ENCODE measurements at places on chromosomes 6 and 20. TPM values are rescaled to one million over a fixed set of nuclear protein-coding genes. Genes with fewer than 3 reads are reported as not detected.

LINC00237 gene
- total RNA-seq, result 0.82 TPM

KCNQ5 gene
- 12.6 TPM for total RNA-seq

UBD gene
- not detected for total RNA-seq

DNA sequence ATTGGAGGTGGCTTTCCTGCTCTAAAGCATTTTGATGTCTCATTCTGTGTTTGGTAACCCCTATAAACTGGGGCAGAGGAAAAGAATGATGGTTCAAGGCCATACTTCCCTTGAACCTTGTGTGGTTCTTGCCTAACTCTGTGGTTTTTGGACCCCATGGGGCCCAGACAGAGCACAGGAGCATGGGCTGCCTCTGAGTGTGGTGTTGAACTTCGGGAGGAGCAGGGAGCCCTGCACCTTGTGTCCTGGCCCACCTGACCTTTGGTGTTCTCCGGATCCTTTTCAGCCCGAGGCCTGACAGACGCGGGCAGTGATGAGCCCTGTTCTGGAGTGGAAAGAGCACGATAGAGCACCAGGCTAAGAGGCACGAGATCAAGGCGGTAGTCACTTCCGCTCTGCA lies 18.8 kb downstream of the TMEM74B start:
- DNase-seq, result no peak

DNA sequence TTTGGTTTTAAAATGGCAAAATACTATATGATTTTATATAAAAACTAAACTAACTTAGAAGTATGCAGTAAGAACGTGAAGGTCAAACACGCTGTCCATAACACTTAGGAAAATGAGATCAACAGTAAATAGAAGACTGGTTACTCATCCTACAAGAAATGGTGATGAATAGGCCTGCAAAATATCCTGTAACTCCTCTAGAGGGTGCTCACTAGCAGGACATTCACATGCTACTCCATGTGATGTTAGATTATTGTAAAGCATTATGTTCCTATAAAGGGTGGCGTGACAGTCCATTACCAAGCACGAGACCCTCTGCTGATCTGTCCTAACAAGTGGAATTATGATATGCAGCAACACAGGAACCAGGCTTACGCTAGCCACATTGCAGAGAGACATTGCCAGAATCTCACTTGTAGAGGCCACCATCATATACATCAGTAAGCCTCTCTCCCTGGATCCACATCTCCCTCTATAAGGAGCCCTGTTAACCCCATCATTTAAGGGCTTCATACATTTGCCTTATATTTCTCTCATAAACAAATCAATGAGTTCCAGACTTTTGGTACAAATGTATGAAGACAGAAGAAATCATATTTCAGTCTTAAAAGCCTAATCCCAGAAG lies 18.0 kb upstream of the DEFB129 start:
- peak; percentile 9 for DNase-seq

GRCh38 chr6:72820153-72820552 lies 198.3 kb downstream of the KCNQ5 start:
- no peak for DNase-seq

DNA sequence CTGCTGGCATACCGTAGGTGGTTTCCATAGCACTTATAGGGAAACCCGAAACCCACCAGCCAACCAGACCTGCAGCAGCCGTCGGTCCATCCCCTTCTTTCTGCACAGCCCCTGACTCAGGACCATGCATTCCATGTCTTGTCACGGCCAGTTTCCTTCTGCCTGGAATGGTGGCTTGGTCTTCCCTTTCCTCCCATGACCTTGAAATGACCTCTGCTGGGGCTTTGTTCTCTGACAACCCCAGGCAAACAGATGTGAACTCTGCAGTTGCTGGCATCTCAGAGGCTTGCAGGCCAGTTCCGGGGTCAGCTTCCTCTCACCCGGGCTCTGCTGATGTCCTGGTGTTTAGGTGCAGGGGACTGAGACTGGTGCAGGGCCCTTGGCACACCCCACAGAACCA lies 250.8 kb downstream of the SMOC2 start:
- no peak for DNase-seq

- DNase-seq, result no peak
These were observed 85.7 kb upstream of the CST7 start for GRCh38 chr20:24863356-24863755.

DNA sequence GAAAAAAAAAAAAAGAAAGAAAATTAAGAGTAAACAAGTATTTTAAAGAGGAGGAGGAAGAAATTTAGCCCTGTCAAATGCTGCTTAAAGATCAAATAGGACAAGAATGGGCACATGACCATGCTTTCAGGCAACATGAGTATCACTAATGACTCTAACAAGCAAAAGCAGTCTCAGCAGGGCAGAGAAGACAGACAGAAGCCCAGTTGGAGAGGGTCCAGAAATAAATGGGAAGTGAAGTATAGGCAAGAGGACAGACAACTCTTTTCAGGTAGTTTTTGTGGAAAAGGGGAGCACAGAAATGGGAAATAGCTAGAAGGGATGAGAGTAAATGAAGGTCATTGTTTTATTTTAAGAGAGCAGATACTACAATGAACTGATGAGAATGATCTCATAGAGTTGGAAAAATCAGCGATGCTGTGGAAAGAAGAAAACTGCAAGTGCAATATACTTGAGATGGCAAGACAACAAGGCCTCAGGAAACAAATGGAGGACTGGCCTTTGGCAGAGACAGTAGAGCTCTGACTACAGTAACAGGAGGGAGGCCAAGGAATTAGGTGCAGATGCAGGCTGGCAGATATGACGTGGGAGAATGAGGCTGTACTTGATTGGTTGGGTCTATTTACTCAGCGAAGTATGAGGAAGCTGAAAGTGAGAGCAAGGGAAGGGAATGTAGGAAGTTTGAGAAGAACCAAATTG lies 40.3 kb downstream of the KIF6 start:
- no peak for DNase-seq

- no peak for DNase-seq
These were observed 6.4 kb upstream of the DSE start for GRCh38 chr6:116364321-116364720.

DNA sequence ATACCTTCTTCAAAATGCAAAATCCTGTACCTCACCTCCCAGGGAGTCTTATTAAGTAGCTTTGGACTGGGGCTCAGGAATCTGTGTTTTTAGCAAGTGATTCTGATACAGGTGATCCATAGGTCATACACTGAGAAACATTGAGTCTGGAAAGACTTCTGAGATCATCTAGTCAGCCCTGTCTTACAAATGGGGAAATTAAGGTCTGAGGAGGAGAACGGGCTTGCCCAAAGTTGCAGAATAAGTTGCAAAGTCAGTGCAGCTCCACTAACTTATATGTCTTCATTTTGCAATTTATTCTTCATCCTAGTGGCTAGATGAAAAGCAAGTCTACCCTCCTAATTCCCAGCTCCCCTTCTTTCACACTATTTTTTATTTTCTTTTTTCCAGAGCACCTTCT lies 28.9 kb downstream of the KCNS1 start:
- DNase-seq, result no peak

DNA sequence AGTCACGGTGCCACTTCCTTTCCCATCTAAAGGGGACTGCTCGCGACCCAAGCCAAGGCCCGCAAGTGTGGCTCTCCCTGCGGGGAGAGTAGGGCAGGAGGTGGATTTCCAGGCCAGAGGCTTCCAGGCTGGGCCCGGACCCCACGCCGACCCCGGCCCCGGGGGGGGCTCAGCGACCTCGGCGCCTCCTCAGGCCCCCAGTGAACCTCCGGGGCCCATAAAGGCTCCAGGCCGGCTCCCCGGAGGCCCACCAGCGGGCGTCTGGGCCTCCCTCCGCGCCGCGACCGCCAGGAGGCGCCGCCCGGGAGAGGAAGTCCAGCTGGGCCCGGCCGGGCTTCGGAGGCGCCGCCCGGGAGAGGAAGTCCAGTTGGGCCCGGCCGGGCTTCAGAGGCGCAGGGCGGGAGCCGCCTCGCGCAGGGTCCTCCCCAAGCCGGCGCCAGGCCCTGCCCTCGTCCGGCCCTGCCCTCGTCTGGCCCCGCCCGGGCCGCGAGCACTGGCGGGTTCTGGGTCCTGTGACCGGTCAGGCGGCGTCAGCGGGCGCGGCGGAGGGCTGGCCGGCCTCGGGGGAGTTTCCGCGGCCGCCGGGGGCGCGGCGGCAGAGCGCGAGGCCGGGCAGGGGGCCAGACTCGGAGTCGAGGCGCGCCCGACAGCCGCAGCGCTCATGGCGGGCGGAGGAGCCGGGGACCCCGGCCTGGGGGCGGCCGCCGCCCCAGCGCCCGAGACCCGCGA lies at the start of gene RAB32:
TSS of gene RAB32 (plus strand) at position 623 of the 729 bp plus-strand sequence. CDS start at position 662, 39 bp downstream.
- DNase-seq, result peak; percentile 91
